Cerebellar nuclear complex (tissue), 1 donor: ENCODE measurements at places on chromosomes 7 and 10.

DNA sequence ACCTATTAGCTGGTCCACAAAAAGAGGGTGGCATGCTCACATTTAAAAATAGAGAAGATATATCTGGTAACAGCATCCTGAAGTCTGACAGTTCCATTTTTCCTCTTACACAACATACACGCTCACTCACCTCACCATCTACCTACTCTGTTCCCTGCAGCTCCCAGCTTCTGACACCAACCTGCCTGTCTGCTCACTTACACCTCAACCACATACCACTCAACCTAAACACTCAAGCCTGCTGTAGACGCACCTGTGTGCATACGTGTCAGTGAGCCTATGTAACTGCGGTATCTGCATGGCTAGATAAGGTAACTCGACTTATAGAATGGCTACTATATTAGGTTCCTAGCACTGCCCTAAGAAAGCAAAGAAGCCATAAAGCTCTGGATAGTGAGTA lies 174.9 kb downstream of the DGKI start:
- DNase-seq: no peak

GRCh38 chr10:98259606-98260315 lies 8.2 kb downstream of the LOXL4 start:
- DNase-seq: no peak

- DNase-seq: no peak
Observed at GRCh38 chr7:112336936-112337576, 113.2 kb upstream of the IFRD1 start.

DNA sequence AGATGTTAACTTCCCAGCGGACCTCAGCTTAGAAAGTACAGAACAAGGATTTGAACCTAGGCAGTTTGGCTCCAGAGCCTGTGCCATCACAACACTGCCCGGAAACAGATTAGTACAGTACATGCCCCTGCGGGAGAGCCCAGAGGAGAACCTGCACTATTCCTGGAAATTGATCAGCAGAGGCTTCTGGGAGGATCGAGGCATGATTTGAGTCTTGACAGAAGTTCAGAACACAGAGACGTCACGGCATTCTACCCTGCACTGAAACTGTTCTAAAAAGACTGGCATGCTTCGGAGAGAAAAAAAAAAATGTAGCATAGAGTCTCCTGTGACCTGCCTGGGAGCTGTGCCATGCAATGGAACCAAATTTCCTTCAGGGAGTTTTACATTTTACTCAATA lies 9.2 kb upstream of the IL6 start:
- DNase-seq: no peak

- DNase-seq: no peak
Observed at GRCh38 chr7:12926206-12926605, 238.8 kb downstream of the ARL4A start.

GRCh38 chr7:33775790-33776189 lies 129.5 kb upstream of the BMPER start:
- DNase-seq: no peak

- DNase-seq: no peak
Observed at GRCh38 chr7:129089521-129090212, 34.8 kb upstream of the TNPO3 start.

- DNase-seq: no peak
Observed at GRCh38 chr7:77434570-77435275, 18.6 kb upstream of the GSAP start.

DNA sequence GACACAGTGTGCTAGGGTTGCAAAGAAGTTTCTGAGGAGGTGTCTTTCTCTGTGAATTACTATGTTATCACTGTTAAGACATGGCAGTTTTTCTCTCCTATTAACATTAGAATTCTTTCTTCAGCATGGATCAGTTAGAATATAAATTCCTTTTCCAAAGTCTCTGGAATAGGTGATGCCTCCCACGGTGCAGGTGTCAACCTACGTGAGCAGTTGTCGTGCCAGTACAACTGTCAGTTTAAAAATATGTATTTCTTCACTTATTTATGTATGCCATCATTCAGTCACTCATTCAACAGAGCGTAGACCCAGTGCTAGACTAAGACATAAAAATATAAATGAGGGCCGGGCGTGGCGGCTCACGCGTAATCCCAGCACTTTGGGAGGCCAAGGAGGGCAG lies 83.5 kb downstream of the TACC2 start:
- DNase-seq: no peak

DNA sequence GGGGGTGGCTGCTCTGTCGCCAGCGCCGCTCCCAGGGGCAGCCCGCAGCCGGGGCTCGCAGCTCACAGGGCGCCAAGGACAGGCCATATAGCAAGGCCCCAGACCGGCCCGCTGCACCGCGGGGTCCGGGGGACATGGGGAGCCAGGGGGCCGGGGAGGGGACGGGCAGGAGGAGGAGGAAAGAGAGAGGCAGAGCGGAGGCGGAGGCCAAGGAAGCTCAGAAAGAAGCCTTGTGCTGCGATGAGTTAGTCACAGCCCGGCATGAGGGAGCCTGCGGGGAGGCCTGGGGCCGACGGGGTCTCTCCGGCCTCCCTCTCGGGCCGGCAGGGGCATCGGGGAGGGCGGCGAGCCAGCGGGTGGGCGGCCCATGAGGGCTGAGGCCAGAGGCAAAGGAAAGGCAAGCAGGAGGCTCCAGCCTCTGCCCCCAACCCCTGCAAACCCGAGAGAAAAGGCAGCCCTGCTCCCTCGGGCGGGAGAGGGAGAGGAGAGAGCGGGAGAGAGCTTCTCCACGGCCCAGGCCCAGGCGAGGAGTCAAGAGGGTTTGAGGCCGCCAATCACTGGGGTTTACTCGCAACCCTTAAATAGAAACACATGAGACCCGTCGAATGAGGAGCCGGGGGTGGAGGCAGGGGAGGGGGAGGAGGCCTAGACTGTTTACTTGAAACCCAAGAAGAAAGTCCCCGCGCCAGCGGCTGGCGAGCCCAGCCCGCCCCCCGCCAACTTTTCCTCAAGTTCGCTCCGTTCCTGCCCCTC lies 167.9 kb downstream of the NEURL1 start:
- no peak for DNase-seq

GRCh38 chr10:24382979-24383663 lies 174.2 kb downstream of the KIAA1217 start:
- DNase-seq: no peak

DNA sequence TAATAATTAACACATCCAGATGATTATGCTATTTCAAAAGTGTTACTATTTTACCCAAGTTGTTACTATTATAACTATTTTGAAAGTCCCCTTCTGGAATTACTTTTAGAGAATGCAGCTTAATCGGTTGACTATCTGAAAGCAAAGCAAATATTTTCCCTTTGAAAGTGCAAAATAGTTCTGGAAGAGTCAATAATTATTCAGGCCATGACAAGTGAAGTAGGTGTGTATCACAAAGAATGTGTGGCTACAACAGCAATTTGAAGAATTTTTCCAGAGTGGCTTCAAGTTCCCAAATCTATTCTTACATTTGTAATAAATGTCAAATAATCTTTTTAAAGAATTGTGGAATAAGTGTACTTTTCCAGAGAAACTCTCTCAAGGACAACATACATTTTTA lies 42.8 kb downstream of the RNLS start:
- DNase-seq: no peak

GRCh38 chr10:28913436-28914237 lies 236.3 kb downstream of the BAMBI start:
- no peak for DNase-seq

GRCh38 chr7:94055963-94056362 lies 51.8 kb upstream of the BET1 start:
- no peak for DNase-seq

DNA sequence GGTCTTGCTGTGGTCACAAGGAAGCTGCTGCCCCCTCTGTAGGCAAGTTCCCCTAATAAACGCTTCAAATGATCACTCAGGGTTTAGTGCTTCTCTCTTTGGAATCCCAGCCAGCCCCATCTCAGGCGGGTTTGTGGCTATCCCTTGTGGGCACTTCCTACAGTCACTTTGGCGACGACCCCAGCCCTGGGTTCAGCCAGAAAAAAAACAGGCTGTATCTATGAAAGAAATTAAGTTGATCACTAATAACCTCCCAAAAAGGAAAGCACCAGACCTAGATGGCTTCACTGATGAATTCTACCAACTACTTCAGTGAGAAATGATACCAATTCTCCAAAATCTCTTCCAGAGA lies 208.2 kb downstream of the MAD1L1 start:
- no peak for DNase-seq
